ENCODE measurements at places on chromosomes 16 and 17. TPM values are rescaled to one million over a fixed set of nuclear protein-coding genes. Genes with fewer than 3 reads are reported as not detected.

GRCh38 chr17:2101448-2102257 lies 46.8 kb downstream of the HIC1 start:
- peaks cover 23% of the 10 kb centered on the region for H3K4me1 ChIP-seq
- H3K4me3 ChIP-seq = no peak overlapping the region
- no peaks in the 10 kb centered on the region for H3K27me3 ChIP-seq

- H3K36me3 ChIP-seq = no peaks in the 10 kb centered on the region
- peaks cover 51% of the 10 kb centered on the region for H3K4me1 ChIP-seq
- H3K4me3 ChIP-seq = no peak overlapping the region
- H3K27me3 ChIP-seq = no peaks in the 10 kb centered on the region
These were observed 174.3 kb downstream of the UTP18 start for GRCh38 chr17:51434434-51435170.

DNA sequence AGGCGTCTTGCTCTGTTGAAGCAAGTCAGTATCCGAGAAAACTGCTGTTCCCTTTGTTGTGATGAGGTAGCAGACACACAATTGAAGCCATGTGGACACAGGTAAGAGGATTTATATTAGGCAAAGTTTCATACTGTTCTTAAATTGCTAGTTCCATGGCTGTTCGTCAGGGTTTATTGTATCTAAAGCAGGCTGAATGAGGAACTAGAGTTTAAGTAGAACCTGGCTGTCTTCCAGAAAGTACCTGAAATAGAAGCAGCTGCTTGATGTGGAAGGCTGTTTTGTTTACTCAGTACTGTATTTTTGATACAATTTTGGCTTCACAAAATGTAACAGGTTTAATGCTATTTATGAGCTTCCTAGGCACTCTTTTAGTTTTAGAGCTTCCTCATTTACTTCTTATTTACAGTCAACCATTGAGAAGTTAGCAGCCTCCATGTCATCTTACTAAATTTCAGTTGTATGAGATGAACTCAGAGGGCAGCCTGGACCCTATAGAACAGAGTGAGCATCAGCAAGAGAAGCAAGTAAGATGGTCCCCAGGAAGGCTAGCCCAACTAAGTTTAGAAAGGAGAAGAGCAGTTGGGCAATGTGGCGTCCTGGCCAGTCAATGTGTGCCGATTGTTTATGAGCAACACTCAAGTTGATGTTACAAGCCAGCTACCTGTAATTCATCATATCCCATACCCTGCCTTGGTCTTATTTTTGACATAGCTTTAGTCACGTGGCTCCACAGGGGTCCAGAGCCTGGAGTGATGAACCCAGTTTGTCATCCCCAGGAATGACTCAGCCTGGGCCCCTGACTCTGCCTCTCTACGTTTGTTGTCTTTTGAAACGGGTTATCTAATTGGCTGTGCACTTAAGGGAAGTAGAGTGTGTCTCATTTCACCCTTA lies 9.7 kb upstream of the ARL2BP start:
- peaks cover 12% of the 10 kb centered on the region for H3K4me1 ChIP-seq
- H3K27ac ChIP-seq = peak overlapping the region; percentile 79
- peak; percentile 75 for DNase-seq

Gene RSAD1
- total RNA-seq = 31.9 TPM
